ENCODE measurements at places on chromosomes 4 and X.

- DNase-seq = no peak
Observed at GRCh38 chr4:874056-874455, 48.1 kb upstream of the CPLX1 start.

DNA sequence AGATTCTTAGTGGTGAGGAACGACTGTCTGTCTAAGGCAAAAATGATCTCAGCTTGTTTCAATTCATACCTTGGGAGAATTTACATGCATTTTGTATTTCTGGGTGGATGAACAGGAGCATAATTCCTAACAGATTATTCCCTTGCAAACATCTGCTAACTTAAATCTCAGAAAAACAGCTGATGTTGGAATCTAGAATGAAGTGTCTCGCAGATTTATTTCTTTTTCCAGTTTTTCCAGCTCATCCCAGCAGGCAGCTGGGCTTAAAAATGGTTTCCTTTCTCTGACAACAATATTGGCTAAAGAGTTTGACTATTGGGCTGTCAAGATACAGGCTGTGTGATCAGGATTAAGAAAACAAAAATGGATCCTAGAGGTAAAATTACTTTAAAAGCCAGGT is 1.1 kb downstream of the LNX1 start:
- no peak for DNase-seq

- no peak for DNase-seq
Observed at GRCh38 chrX:131789664-131790063, 233.4 kb upstream of the STK26 start.

- DNase-seq = no peak
Observed at GRCh38 chr4:55069248-55069647, 56.1 kb downstream of the KDR start.

DNA sequence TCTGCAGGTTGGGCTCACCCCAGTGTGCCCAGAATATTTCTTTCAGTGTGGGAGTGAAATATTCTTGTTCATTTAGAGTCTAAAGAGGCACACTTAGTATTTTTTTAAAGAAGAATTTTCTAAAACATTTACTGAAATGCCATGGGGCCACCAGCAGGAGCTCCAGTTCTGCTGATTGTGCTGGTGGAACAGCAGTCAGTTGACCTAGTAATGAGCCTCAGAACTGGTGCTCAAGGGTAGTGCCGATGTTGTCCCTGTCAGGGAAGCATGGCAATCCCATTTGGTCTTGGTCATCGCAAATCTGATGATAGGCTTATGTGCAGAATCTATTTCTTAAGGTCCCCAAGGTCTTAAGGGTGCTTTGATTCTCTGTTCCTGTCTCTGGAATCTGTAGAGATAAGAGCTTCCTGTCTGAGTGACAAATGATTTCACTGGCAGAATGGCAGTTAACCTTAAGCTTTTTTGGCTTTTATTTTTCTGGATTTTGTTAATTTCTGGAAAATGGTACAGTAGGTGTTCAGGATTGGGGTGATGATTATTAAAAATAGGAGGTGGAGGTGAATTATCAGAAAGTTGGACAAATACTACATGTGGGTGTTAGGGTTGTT is 31.3 kb downstream of the JADE1 start:
- DNase-seq = no peak

- no peak for DNase-seq
Observed at GRCh38 chr4:173516621-173517524, 13.2 kb downstream of the HAND2 start.

- no peak for DNase-seq
Observed at GRCh38 chrX:47878198-47878597, 41.5 kb downstream of the ZNF81 start.

DNA sequence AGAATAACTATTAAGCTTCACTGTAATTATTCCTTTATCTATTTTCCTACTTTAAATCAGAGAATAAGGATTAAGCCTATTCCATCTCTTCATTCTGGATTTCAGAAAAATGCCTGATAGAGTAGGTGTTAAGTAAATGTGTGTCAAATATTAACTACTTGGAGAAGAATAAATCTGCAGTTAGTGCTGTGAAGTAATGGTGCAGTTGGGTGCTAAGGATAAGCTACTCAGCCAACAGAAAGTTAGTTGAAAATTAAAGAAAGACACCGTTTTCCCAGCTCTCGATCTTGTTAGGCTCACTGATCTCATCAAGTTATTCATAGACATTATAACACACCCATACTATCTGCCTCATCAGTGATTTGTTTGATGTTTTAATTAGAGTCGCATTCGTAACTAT is 7.1 kb downstream of the PF4V1 start:
- DNase-seq = no peak

DNA sequence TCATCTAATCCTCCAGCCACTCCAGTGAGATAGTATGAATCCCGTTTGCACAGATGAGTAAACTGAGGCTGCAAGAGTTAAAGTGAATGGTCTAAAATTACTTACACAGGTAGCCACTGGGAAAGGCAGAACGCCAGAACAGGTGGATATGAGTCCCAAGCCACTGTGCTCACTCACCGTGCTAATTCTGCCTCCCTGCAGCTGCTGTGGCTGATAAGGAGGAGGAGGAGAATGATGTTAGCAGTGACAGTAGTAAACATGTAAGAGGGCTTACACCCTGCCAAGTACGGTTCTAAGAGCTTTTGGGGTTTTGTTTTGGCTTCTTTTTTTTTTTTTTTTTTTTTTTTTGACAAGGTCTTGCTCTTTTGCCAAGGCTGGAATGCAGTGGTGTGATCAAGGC is 90.5 kb upstream of the PRPS2 start:
- DNase-seq = no peak

DNA sequence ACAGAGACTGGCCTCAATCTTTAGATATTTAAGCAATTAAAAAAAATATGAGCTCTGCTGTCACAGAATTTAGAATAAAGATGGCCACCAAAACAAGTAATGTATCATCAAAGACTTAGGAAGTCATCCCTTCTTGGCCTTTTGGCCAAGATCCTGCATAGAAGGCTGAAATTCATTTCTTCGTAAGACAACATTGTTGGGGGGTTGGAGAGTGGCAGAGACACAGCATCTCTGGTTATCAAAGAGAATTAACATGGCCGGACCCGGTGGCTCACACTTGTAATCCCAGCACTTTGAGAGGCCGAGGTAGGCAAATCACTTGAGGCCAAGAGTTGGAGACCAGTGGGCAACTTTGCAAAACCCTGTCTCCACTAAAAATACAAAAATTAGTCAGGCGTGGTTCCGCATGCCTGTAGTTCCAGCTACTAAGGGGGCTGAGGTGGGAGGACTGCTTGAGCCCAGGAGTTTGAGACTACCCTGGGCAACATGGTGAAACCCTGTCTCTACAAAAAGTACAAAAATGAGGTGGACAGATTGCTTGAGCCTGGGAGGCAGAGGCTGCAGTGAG is 4.0 kb downstream of the PPM1K start:
- DNase-seq = no peak

- DNase-seq = no peak
Observed at GRCh38 chr4:58113126-58113525, 1002.9 kb upstream of the IGFBP7 start.

DNA sequence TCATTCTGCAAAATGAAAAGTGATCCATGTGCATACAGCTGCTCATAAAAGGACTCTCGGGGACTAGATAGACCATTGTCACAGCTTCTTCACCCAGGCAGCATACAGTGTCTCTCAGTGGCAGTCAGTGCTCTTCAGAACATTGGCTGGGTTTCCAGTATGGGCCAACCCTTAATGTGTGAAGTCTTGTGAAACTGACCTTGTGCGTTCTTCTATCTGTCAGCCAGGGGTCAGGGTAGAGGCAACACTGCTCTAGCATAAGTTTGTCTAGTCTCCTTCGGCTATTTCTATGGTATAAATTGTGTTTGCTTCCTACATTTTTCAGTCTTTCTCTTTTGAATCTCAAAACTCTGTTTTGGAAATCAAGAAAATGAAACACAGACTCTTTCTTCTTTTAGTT is 37.0 kb upstream of the SMIM31 start:
- no peak for DNase-seq

GRCh38 chr4:118329849-118330248 is 23.0 kb downstream of the PRSS12 start:
- no peak for DNase-seq

DNA sequence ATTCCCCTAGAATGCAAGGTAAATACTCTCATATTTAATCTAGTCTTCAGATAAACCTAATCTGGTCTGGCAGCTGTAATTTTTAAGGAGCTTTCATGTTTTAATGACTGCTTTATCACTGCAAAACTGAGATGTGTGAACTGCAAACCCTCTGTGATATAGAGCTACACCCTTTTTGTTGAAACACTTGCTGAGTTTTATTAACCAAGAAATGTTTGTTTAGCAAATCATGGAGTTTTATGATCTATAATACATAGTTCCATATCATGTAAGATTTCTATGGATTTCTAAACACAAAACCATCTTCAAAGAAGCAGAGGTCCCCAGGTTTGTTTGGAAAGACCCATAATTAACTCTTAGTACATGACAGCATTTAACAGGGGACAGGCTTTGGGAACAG is 126.4 kb downstream of the BTC start:
- no peak for DNase-seq

DNA sequence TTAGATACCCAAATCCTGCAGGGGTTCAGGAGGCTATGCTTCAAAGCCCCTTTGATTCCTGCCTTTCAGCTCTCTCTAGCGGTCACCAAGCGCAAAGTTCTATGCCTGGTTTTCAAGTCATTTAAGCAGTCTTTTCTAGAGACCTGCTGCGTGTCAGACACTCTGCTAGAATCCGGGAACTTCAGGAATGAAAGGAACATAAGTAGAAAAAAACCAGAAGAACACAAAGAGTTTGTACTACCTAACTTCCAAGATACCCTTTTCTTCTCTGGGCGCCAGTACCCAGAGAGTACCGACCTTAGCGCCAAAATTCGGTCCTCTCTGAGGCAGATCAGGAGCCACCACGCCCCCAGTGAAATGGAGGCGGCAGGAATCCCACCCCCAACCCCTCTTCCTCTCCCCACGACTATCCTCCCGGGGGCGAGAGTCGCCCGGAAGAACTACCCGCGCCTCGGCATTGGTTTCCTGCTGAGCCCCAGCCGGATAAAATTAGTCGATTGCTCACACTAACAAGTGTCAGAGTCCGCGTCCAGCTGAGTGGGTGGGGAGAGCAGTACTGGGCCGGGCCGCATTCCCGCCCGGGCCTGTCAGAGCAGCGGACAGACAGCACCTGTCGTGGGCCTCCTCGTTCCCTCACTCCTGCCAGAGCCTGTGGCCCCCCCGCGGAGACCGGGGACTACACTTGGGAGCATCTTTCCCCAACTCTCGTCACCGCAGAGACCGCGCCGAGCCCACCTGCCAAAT is 78.8 kb downstream of the RLIM start:
- peak; percentile 39 for DNase-seq

DNA sequence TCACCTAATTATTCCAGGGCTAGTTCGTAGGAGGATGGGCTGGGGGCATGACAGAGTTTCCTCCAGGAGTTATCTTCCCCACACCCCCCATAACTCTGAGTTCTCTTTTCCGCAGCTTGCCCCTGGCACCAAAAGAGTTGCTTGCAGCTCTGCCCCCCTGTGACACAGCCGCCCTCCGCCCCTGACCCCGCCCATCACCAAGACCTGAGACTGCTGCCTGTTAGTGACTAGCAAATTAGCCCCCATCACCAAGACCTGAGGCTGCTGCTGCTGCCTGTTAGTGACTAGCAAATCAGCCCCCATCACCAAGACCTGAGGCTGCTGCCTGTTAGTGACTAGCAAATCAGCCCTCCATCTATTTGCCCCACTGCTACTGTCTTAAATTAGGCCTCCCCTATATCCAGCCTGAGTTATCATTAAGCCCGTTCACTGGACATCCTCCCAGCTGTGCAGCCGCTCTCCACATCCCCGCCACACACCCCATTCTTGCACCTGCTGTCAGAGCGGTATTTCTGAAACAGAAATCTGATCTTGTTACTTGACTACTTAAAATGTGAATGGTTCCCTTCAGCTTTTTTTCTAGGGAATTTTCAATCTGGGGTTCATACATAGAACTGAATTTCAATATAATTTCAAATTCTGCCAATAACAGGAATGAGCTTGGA is 1.5 kb upstream of the PAPSS1 start:
- no peak for DNase-seq

GRCh38 chrX:136662104-136662503 is 14.1 kb downstream of the CD40LG start:
- DNase-seq = no peak

GRCh38 chr4:127482049-127482448 is 150.7 kb upstream of the INTU start:
- no peak for DNase-seq

- no peak for DNase-seq
Observed at GRCh38 chrX:56759736-56760409, 30.8 kb downstream of the NBDY start.

GRCh38 chr4:117063961-117064696 is 21.2 kb downstream of the TRAM1L1 start:
- no peak for DNase-seq

- no peak for DNase-seq
Observed at GRCh38 chr4:94544811-94545210, 93.1 kb downstream of the PDLIM5 start.

- no peak for DNase-seq
Observed at GRCh38 chr4:78542373-78542772, 9.2 kb upstream of the ANXA3 start.

DNA sequence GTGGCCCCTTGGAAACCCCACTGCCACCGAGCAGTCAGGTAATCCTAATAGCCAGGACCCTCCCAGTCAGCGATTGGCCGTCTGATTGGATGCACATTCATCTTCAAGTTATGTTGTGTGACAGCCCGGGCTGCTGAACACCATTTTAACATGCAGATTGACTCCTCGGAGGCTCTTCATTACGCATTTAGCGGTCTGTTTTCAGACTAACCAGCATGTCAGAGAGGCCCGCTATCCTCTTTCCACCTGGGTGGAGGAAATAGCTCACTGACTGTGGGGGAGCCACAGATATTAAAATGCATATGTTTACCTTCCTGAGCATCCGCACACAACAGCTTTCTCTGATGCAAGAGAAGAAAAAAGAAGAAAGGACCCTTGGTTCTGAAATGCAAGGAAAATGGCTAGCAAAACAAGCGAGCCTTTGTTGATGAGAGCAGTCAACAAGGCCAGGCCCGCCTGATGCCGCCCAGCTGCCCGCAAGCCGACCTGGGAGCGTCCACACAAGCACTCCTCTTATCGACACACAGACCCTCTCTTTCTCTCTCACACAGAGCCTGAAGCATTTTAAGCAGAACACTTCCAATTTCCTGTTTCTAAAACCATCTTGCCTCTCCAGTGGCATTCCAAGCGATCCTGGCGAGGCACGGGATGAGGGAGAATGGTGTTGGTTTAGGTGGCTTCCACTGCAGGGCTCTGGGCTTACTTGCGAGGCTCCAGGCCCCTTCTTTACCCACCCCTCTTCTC is 118.3 kb downstream of the MGST2 start:
- no peak for DNase-seq

DNA sequence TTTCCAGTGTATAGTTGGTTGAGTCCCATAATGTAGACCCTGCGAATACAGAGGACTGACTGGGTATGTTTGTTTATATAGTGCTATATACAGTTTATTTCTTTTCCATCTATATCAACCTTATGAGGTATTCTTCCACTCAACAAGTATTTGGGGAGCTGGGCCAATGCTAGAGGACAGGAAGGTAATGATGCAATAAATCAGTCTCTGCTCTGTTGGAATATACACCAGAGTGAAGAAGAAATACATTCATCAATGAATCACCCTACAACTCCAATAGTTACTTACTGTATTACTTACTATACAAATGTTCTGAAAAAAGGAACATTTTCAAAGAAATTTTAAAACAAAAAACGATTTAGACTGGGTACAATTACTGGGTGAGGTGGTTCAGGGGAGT is 2.1 kb upstream of the ARSJ start:
- no peak for DNase-seq

- DNase-seq = no peak
Observed at GRCh38 chr4:11878241-11878640, 449.5 kb upstream of the HS3ST1 start.

Measured in right renal cortex interstitium (tissue), 3 donors.